ENCODE measurements at places on chromosomes 4 and X. TPM values are rescaled to one million over a fixed set of nuclear protein-coding genes. Genes with fewer than 3 reads are reported as not detected.

- DNase-seq = no peak
These were observed 178.2 kb downstream of the PTTG2 start for GRCh38 chr4:38138363-38138762.

DNA sequence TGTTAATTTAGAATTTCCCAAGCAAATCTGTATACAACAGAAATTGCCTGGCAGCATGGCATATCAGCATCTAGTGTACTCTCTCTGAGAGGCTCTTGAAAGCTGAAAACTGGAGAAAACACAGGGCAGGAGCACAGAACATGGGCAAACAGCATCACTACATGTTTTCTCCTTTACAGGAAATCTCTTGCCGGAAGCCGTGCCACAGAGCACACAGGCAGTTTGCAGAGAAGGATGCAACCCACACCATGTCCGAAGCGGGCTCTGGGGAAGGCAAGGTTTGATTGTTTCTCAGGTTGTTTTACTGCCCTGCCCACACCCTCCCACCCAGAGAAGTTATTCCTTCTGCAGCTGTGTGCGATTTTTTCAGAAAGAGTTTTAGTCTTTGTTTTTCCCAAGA, 41.1 kb upstream of the FAM9C start:
- DNase-seq = no peak

GRCh38 chr4:115154826-115155225, 41.4 kb upstream of the NDST4 start:
- DNase-seq = no peak

GRCh38 chr4:82994834-82995233, 15.8 kb downstream of the LIN54 start:
- DNase-seq = no peak

DNA sequence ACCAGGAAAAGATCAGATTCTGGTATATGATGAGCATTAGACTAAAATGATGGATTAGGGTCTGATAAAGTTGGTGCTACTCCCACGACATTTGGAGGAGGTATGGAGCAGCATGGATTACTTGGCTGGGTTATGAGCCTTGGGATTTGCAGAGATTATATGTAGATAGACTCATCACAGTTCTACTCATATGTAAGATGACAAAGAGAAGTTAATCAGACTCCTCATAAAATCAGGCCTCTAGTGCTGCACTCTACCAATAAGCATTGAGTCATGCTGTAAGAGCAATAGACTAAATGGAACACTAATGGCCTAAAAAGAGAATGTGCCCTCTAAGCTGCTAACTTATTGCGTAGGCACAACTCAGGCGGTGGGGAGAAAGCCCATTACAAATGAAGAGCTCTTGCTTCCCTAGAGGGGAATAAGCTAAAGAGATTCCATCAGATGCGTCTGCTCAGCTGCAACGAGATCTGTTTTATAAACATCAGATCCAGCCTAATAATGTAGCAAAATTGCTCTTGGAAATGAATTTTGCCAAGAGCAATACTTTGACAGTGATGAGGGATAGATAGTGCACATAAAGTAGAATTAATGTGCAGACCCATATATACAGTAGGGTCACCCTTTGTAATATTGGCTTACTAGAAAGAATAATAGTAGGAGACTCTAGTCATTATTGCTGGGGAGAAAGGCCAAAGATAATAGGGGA, 17.5 kb downstream of the LIAS start:
- no peak for DNase-seq

The RPL36A gene
- 369 TPM for total RNA-seq

The EDA gene
- total RNA-seq = 4.0 TPM

The DHRSX gene
- total RNA-seq = 46.5 TPM
